ENCODE measurements at places on chromosomes 12 and 14.

- DNase-seq: peak; percentile 1
Observed at GRCh38 chr14:70289138-70289537, 70.3 kb downstream of the COX16 start.

- no peak for DNase-seq
Observed at GRCh38 chr12:3526776-3527175, 35.8 kb downstream of the PRMT8 start.

GRCh38 chr14:47148686-47149085 lies 497.1 kb upstream of the RPL10L start:
- DNase-seq: no peak

DNA sequence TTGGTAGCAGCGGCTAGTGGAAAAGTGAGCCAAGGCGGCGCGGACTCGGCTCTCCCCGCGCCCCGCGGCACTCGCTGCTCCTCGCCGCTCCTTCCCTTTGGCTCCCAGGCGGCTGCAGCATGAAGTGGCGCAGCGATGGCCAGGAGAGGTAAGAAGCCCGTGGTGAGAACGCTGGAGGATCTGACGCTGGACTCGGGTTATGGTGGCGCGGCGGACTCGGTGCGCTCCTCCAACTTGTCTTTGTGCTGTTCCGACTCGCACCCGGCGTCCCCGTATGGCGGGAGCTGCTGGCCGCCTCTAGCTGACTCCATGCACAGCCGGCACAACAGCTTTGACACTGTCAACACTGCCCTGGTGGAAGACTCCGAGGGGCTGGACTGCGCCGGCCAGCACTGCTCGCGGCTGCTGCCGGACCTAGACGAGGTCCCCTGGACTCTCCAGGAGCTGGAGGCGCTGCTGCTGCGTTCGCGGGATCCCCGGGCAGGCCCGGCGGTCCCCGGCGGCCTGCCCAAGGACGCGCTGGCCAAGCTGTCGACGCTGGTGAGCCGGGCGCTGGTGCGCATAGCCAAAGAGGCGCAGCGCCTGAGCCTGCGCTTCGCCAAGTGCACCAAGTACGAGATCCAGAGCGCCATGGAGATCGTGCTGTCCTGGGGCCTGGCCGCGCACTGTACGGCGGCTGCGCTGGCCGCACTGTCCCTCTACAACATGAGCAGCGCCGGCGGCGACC lies 225.6 kb upstream of the CRY1 start:
- no peak for DNase-seq

Data from CD4-positive, alpha-beta T cell treated with Interferon gamma for 1 hour (primary cell).